ENCODE measurements at places on chromosomes 7 and 10.

- DNase-seq, result no peak
These were observed 14.1 kb downstream of the BRI3 start for GRCh38 chr7:98295467-98296192.

- no peak for DNase-seq
These were observed 138.3 kb downstream of the LRRN3 start for GRCh38 chr7:111229181-111229740.

DNA sequence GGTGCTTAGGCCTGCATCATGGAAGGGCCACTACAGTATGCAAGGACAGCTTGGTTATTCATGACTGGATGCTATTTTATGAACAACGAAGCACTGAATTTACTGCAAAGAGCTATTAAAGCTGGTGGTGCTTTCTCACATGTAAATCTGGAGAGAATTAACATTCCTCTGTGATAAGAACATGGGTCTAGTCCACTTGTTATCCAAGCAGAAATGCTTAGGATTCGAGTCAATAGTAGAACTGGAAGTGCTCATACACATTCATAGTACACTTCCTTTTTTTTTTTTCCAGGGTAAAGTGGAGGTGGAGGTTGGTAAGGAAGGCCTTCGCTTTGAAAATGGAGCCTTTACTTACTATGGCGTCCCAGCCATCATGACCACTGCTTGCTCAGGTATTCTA, 35.0 kb downstream of the CNNM1 start:
- no peak for DNase-seq

DNA sequence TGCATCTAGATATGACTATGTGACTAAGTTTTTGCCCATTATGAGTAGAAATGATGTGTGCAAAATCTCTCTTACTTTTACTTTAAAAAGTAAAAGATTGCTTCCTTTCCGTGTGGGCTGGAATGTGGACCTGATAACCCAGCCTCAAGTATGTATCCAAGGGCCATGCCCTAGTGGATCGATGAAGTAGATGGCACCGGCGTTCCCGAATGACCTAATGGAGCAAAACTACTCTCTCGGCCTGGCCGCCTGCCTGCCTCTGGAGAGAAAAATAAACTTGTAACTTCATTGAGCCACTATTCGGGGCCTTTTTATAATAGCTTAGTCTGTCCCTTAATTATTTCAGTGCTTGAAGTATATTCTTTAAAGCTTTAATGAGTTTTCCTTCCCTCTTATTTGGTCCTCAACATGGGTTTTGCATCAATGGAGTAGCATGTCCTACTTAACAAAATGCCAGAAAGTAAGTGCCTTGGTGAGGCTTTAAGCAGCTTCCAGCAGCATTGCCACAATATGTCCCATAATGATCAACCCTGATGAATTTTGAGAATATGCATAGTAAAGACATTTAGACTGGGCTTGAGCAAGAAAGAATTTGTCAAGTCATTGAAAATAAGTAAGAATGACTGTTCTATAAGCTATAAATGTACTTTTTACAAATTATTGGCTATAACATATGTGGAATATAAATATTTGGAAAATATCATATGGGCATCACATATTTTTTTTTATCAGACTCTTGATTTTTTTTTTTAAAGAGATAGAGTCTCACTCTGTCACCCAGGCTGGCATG, 61.4 kb downstream of the PLXDC2 start:
- no peak for DNase-seq

DNA sequence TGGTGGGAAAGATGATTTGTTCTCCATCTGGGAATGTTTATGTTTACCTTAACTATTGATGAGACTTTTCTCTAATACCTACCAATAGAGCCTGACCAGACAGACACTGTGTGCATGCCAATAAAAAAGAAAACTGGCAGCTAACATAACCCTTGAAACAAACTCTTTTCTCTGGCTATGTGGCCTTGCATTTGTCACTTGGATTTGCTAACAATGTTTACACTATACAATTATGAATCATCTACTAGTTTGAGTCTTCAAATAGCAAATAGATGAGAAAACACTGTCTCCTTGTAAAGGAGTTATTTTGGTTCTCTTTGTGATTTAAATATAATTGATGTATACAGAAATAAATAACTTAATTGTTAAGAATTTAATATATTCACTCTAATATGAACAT, 273.1 kb downstream of the SEMA3D start:
- no peak for DNase-seq

GRCh38 chr7:64515781-64516180, 47.1 kb downstream of the ZNF680 start:
- no peak for DNase-seq

- DNase-seq, result no peak
These were observed 29.0 kb upstream of the MGMT start for GRCh38 chr10:129438024-129438423.

DNA sequence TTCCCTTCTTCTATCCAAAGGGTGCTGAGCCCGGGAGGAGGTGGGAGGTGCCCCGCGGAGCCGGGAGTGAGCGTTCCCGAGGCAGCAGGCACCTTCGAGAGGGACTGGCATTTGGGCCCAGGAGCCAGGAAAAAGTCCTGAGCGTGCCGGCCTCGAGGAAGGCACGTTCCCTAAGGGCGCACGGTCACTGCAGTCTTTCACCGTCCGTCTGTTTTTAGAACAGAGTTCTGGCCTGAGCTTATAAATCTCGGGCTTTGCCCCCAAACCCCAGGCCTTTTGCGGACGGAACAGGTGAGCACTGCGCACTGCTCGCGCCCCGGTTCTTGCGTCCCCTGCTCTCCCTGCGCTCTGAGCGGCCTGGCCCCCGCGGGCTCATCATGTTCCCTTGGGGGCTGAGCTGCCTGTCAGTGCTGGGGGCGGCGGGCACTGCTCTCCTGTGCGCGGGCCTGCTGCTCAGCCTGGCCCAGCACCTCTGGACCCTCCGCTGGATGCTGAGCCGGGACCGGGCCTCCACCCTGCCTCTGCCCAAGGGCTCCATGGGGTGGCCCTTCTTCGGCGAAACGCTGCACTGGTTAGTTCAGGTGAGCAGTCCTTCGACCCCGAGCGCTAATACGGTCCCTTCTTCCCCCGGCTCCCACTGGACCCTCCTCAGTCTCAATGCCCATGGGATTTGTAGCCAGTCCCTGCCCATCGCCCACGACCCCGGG, 442 bp downstream of the CYP26C1 start:
- no peak for DNase-seq

DNA sequence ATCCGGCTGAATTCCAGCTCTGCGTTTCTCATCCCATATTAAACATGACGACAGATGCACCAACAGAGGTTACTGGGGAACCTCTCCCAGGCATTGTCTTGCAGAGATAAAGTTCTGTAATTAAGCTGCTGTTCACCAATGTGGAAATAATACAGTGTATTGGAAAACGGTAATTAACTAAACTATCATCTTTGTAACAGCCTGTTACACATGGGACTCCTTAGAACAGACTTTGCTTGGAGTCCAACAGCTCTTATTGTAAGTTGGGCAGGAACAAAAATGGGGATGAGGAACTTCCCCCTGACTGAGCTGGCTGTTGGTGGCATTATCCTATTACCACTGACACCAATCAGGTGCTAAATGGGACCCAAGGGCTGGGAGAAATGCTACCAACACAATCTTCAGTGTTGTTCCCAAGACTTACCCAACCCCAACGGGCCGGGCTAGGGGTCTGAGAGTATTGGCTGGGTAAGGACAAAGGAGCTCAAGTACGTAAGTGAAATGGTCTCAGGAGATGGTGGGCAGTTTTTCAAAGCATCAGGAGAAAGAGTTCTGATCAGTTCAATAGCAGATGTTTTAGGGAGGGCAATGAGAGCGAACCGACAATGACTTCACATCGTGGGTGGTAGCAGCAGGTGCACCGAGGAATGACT, 759.4 kb downstream of the GRID1 start:
- no peak for DNase-seq

DNA sequence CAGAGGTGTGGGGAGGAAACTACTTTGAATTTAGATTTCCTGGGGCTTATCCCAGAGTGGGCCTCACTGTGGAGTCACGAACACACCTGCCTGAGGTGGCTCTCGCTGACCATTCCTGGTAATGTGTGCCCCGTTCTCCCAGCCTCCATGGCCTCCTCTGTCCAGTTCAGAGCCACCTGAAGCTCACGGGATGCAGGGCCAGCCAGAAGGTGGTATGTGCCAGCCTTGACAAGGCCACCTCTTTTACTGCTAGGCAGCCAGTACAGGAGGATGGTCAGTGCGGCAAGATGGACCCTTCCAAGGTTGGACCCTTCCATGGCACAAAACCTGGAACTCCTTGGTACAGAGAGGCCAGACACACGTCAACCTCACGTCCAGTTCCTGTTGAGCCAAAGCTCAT, 210.3 kb downstream of the DNAJB6 start:
- no peak for DNase-seq

GRCh38 chr7:37109843-37110242, 338.8 kb downstream of the ELMO1 start:
- no peak for DNase-seq

GRCh38 chr7:26510231-26510957, 218.7 kb downstream of the SNX10 start:
- DNase-seq, result no peak

GRCh38 chr10:130378556-130379400, 242.6 kb downstream of the GLRX3 start:
- DNase-seq, result no peak
